ENCODE measurements at places on chromosomes 7 and 10. TPM values are rescaled to one million over a fixed set of nuclear protein-coding genes. Genes with fewer than 3 reads are reported as not detected.

The TSPAN14 gene
- total RNA-seq: 89.2 TPM

The HOXA3 gene
- total RNA-seq: 6.2 TPM

The IL15RA gene
- 2.3 TPM for total RNA-seq

The SFRP5 gene
- total RNA-seq: 3.3 TPM

The SH2D4B gene
- 0.13 TPM for total RNA-seq

The PILRA gene
- total RNA-seq: 3.3 TPM

The VPS41 gene
- 29.6 TPM for total RNA-seq

The KLF14 gene
- total RNA-seq: 0.02 TPM

The IGFBP3 gene
- 156 TPM for total RNA-seq

The TUBAL3 gene
- total RNA-seq: 0.24 TPM

The CCL26 gene
- total RNA-seq: 7.7 TPM

The DLX6 gene
- not detected for total RNA-seq

The ASAH2B gene
- 3.6 TPM for total RNA-seq

The AGBL3 gene
- total RNA-seq: 0.80 TPM

Data from A549 treated with dexamethasone at 1 μM for 4 hours (cell line).